ENCODE measurements at places on chromosomes 5 and 9.
A peak's percentile ranks its signal among the peaks of the same experiment; 100 is the strongest.

- DNase-seq = peak; percentile 39
These were observed 54.0 kb downstream of the ALG2 start for GRCh38 chr9:99167694-99168093.

DNA sequence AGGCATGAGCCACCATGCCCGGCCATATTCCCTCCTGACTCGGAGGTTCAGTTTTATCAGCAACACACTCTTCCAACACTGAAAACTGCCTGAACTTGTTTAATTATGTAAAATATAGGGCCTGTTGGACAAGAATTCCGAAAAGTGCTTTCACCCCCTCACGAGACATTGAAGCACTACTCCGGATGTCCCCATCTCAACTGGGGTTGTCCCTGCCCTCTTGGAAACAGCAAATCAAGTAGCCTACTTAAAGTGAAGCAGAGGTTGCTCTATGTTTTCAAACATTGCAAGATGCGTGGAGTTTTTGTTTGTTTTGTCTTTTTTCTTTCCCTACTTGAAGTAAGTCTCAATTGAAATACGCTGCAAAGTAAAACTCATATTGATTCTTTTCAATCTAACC is 7.6 kb downstream of the PTGER4 start:
- DNase-seq = no peak

DNA sequence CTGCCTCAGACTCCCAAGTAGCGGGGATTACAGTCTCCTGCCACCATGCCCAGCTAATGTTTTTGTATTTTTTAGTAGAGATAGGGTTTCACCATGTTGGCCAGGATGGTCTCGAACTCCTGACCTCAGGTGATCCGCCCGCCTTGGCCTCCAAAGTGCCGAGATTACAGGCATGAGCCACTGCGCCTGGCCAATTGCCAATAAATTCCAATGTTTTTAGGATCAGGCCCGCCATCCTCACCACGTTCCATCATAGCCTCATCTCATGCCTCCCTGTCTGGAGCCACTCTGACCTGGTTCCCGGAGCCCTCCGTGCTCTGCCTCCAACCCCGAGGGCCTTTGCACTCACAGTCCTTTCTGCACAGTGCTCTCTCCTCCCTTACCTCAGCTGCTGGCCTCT is 71.5 kb upstream of the RAPGEF1 start:
- DNase-seq = no peak

DNA sequence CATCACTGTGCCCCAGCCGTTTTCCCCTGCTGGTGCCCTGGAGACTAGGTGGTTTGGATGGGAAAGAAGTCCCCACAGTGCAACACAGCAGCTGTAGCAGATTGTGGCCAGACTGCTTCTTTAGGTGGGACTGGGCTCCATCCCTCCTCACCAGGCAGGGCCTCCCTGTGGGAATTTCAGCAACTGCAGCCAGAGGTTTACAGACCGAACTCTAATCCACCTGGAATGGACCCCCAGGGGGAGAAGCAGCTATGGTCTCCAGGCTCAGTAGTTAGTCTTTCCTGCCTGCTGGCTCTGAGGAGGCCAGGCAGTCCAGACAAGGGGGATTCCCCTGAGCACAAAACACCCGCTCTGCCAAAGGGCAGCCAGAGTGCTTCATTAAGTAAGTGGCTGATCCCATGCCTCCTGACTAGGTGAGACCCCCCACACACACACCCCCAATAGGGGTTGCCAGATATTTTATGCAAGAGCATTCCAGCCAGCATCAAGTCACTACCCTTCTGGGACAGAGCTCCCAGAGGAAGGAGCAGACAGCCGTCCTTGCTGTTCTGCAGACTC is 188.9 kb downstream of the SGCD start:
- DNase-seq = no peak

- no peak for DNase-seq
These were observed 248.1 kb upstream of the NREP start for GRCh38 chr5:112004867-112005622.

GRCh38 chr9:33731625-33732024 is 63.7 kb upstream of the PRSS3 start:
- DNase-seq = no peak

DNA sequence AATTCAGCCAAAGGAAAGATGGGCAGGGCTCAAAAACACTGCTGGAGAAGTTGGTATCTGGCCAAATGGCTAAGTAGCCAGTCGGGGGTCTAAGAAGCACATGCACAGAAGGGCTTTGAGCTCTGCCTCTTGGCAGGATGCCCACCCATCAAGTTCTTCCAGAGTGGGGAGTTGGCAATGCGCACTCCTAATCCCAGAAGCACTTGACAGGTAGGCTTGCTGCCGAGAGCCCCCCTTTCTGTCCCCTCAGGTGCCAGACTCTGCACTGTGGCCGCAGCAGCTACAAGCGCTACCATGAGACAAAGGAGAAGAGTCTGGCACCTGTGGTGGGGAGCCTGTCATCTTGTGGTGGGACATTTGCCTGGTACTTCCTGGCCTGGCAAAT is 252.9 kb upstream of the SLC24A2 start:
- DNase-seq = no peak

- DNase-seq = no peak
These were observed 212.0 kb downstream of the DEPDC1B start for GRCh38 chr5:60487885-60488442.

DNA sequence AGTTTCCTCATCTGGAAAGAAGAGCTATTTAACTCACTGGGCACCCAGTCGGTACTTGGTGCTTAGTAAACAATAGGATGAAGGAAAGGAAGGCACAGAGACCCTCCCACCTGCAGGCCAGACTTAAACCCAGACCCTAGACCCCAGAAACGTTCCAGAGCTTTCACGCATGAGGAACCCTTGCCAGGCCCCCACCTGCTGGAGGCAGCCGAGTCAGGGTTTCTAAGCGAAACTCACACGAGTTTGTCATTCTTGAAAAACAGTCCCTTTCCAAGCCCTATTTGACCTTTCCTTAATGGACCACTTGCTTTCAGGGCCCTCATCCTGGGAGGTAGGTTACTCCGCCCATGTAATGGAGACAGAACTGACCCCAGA is 30.6 kb downstream of the NDUFA8 start:
- DNase-seq = no peak

DNA sequence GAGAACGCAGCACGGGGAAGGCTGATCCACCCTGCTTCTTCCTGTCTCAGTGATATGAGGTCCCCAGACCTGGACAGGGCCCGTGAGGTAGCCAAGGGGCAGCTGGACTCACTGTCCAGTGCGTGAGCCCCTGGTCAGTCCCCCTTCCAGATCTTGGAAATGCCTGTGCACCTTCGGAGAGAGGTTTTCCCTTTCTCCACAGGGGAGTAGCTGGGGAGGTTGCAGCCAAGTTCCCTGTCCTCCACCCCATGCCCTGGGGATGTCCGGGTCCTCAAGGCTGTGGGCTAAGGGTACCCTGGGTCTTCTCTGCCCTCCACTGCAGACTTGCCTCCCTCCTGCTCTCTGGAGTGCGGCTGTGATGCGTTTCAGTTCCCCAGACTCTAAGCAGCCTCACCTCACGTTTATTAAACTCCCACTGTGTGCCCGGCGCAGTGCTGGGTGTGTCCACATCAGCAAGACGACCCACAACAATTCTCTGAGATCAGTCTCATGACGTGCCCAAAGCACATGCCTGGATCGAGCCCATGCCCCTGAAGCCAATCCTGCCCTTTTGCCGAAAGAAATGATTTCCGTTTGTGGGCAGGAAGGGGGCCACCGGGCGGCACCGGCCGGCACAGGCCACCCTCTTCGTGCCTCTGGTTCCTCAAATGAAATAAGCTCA is 101.3 kb upstream of the PHYKPL start:
- DNase-seq = no peak

- no peak for DNase-seq
These were observed 46.3 kb downstream of the DROSHA start for GRCh38 chr5:31485376-31486207.

DNA sequence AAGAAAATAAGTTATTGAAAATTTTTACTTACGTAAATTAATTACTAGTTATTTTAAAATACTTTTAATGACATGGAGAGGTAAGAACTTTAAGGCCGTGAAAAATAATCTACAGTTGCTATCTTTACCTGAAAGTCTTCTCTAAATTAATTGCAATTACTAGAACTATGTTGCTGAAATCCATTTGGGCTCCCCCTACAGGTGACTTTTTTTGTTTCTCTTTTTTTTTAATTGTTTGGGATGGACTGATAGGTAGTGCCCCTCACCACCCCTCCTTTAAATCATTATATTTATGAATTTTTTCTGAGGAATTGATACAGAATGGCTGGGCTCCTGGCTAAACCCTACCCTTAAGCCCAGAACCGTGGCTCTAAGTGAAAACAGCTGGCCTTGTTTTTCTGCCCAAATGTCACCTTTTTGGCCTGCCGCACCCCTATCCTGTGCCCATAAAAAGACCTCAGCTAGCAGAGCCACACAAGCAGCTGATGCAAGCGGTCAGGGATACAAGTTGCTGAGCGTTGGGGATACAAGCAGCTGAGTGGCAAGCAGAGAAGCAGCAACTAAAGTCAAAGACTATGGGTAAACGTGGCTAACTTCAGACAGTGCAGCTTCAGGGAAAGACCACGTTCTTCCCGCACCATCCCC is 315.2 kb upstream of the ACO1 start:
- no peak for DNase-seq

- DNase-seq = peak; percentile 32
These were observed 46.4 kb downstream of the FGF1 start for GRCh38 chr5:142639455-142639854.

DNA sequence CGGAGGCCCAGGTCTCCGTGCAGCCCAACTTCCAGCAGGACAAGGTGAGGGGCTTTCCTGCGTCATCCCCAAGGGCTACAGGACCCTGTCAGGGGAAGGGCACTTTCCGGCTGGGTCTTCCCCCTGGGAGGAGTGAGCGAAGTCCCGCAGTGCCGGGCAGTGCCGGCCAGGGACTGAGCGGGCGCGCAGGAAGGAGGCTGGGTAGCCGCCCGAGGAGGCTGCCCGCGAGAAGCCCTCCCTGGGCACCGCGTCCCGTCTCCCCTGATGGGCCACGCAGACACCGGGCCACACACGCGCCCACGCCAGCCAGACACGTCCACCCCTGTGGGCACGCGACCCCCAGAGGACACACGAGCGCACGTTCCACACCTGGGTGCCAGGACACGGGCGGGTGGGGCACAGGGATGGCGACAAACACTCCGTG is 357 bp downstream of the PTGDS start:
- DNase-seq = no peak

- no peak for DNase-seq
These were observed 1.3 kb upstream of the TRIM36 start for GRCh38 chr5:115170929-115171510.

DNA sequence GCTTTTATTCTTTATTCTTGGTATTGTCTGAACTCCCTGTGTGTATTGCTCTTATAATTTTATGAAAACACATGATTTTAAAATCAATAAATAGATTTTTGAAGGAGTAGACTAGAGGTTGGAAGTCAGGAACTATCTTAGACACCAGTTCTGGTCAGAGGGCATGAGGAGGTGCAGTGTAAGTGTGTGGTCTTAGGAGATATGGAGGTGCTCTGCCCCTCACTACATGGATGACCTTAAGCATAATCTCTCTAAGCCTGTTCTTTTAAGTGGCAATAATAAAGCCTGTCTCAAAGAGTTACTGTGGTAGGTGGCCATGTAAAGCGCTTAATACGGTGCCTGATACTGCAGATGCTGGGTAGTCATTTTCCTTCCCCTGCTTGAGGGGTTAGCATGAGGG is 34.0 kb downstream of the RPS23 start:
- DNase-seq = no peak

GRCh38 chr5:157596487-157596886 is 20.9 kb upstream of the ADAM19 start:
- peak; percentile 89 for DNase-seq

GRCh38 chr9:31759703-31760102 is 624.7 kb upstream of the ACO1 start:
- DNase-seq = no peak

DNA sequence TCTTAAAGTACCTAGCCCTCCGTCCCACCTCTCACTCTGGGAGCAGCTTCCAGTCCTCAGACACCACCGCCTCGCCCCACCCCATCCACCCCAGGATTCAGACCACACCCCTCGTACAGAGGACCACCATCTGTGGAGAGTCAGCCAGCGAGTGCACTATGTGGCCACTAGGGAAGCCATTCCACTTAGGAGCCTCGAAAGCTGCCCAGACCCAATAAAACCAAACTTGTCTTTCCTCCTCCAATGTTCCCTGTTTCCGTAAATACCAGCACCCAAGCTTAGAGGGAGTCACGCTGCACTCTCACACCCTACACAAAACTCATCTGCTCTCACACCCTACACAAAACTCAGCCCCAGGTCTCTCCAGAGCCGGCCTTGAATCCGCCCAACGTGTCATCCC is 1.9 kb downstream of the GCNT4 start:
- DNase-seq = no peak

DNA sequence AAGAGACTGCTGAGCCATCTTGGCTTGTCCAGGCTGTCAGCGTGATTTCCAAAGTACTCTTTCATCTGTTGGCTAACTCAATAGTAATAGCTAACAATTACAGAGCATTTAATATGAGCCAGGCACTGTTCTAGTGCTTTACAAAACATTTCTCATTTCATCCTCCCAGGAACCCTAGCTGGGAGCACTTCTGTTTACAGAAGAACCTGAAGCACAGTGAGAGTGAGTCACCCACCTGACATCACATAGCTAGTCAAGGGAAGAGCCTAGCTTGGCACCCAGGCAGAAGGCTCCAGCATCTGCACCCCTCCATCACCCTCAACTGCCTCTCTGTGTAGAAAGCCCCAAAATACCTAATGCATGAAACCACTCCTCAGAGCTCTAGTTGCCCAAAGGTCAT is 57.5 kb upstream of the IQGAP2 start:
- DNase-seq = no peak

DNA sequence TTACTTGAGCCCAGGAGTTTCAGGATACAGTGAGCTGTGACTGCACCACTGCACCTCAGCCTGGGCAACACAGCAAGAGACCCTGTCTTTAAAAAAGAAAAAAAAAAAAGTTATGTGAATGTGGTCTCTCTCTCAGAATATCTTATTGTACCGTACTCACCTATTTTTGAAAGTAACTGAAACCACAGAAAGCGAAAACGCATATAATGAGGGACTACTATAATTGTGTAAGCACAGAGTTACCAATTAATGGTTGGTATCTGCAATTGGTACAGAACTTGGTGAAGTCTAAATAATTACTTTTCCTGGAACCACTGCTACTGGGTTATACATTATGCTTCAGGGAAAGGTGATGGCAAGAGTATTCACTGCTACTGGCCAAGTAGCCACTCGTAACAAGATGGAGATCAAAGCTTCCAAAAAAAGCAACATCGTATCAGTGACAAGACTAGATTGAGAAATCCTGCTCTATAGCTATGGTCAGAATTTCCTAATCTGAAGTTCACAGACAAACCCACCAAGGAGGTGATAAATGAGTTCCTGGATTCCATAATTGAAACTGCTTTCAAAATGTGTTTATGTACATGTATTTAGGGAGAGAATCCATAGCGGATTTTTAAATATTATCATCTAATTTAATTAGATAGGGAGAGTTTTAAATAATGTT is 82.7 kb downstream of the NR6A1 start:
- no peak for DNase-seq

Data from activated CD4-positive, alpha-beta T cell treated with anti-CD3 and anti-CD28 coated beads, Interleukin-2, Interleukin-4, amounts not matched to agents 100 ng/mL and 50 ng/mL, durations not matched to agents 16 hours and 8 hours (primary cell).